ENCODE measurements at places on chromosomes 11 and 22.

- DNase-seq: no peak
These were observed 71.1 kb upstream of the WNT7B start for GRCh38 chr22:46047841-46048595.

DNA sequence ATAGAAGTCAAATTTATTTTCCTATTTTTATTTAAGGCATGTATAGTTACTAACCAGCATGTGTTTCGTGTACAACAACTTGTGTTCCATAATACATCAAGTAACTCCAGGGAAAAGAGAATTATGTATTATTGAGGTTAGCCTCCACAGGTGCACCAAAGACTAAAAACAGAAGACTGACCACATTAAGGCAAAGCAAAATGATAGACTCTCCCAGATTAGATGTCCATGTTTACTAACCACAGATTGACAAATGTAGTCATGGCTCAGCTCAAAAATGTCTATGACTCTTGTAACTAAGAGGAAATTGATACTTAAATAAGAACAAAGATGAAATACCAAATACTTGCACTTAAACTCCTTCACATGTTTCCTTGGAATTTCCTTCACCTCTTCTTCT is 238.5 kb downstream of the METTL15 start:
- DNase-seq: no peak

DNA sequence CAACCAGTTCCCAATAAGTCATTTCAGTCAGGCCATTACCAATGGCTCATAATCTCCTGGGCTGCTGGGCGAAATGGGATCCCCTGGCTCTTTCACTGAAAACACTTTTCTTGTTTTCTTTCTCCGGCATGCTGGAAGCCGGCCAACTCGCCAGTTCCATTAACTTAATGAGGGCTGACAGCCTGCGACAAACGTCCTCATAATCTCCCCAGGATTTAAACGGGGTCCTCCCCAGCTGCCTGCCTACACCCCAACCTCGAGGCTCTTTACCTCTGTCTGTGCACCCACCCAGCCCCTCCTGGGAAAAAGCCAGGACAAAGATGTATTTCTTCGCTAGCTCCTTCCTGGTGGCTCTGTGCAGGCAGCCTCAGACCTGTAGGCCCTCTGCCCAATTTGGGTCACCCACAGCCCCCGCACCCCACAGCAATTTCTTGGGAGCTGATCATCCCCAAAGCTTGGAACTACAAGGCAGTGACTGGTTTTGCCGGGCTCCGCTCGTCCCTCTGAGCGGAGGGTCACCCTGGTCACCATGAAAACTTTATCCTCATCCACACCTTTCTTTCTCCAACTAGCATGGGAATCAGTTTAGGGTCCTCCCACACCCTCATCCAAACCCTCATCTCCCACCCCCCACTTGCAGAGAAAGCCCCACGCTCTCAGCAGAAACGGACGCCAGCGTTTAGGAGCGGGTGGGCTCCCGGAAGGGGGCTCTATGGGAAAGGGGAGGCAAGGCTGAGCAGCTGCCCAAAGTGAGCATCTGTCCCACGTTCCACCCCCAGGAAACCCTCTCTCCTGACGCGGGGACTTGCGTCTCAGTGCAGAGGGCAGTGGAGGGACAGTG is 51.1 kb upstream of the KCNQ1OT1 start:
- no peak for DNase-seq

DNA sequence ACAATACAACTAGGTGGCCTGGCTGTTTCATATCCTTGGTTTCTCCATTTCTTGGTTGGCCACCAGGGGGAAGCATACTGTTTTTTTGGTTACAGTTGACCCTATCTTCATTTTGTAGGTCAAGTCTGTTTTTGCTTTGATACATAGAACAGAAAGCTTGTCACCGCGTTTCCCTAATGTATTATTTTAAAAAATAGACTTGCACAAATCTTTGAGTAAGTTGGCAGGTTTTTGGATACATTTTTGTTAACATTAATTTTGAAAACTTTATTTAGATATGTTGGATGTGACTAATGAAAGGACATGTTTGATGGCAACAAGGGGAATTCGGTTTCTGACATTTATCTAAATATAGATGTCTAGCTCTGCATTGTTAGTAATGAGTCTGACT is 3.0 kb downstream of the NCR3LG1 start:
- DNase-seq: peak; percentile 44

DNA sequence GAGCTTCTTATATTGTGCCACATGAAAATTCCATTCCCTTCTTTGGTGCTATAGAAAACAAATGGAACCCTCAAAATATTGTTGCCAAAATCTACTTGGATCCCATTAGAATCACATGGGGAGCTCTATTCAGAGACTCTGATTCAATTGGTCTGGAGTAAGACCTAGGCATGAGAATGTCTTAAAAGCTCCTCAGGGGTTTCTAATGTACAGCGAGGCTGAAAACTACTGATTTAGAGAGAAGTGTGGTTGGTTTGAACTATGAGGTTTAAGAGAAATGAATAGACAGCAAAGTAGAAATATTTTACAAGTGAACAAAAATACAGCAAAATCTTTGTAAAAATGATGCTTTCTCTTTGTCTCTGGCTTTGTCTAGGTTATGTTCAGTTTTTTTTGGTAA is 514.7 kb downstream of the CNTN5 start:
- no peak for DNase-seq

DNA sequence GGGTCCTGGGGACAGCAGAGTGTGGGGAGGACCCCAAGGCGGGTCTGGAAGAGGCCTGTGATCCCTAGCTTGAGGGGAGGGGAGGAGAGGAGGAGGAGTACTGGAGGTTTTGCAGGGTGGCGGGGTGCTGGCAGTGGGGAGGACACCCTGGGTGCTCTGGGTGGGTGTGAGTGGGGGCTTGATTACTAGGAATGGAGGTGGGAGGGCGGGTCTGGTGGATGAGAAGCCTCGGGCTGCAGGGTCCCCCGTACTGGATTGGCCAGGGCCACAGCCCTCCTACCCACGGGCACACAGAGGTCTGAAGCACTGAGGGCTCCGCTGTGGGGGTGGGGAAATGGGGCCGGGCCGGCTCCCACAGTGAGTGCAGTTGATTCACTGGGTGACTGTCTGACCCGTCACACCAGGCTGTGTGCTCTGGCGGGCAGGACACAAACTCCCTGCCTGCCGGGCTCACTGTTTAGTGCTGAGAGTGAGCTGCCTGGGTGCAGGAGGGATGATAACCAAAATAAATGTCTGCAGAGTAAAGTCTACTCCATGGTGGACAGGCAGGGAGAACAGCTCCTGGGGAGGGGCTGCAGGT is 114.2 kb downstream of the CACNA1I start:
- no peak for DNase-seq

- DNase-seq: no peak
These were observed 342.7 kb upstream of the SYN3 start for GRCh38 chr22:33400891-33401290.

All from stimulated activated CD8-positive, alpha-beta memory T cell treated with anti-CD3 and anti-CD28 coated beads, Interleukin-2, amount 100 ng/mL, for 48 hours (primary cell).